ENCODE measurements at places on chromosomes 5 and 9.

DNA sequence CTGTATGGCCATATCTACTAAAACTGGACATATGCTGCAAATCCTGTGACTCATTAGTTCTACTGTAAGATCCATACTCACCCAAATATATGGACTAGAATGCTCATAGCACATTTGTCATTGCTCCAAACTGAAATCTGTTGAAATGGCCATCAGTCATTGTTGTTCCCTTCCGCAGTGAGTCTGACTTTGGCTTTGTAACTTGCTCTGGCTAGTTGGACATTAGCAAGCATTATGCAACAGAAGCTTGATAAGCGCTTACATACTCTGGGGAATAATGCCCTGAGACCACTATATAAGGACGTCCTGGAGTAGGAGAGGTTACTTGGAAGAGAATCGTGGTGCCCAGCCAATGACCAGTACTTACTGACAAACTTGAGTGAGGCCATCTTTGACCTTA lies 9.0 kb downstream of the KIAA1958 start:
- DNase-seq = no peak

GRCh38 chr5:3103262-3103811 lies 351.9 kb upstream of the IRX2 start:
- DNase-seq = no peak

GRCh38 chr9:133612816-133613215 lies 3.6 kb upstream of the FAM163B start:
- DNase-seq = no peak

- DNase-seq = no peak
Measured at GRCh38 chr9:91711755-91712601, 238.1 kb downstream of the ROR2 start.

DNA sequence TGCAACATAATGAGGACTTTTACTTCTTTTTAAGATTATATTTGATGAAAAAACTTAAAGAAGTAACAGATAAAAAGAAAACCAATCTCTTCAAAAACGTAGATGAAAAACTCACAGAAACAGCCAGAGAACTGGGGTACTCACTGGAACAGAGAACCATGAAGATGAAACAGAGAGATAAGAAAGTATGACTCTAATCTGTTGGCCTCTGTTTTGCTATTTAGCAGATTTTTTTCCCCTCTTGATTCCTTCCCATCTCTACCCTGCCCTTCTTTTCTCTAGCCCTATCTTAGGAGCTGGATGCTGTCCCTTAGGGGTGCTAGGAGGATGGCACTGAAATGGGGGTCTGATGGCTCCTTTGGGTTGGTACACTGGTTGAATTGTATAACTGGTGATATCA lies 97.5 kb upstream of the FREM1 start:
- DNase-seq = no peak

- no peak for DNase-seq
Measured at GRCh38 chr5:90191352-90192045, 218.1 kb downstream of the CETN3 start.

- DNase-seq = peak; percentile 52
Measured at GRCh38 chr5:39072925-39073766, 1.1 kb downstream of the RICTOR start.

GRCh38 chr9:113957351-113957750 lies 81.2 kb downstream of the ZNF618 start:
- DNase-seq = no peak

DNA sequence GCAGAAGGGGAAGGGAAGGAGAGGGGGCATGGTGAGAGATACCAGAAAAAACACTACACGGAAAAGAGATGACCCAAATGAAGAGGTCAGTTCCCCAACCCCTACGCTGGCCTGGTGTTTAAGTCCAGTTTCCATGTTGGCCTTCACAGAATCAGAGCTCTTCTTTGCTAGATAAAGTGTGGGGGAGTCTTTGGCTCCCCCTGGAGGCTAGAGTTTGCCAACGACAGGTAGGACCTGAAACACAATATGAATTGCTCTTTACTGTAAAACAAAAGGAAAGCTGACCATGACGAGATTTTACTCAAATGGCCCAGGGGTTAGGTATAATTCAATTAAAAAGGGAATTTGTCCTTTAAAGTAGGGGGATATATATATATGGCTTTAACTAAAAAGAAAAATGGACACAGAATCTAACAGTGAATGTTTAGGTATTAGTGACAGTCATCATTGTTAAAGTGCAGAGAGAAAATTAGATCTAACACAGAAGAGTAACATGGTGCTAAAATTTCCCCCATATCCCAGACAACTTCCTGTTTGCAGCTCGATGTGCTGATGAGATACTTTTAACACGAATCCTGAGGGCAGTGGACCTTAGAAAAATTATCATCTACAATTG lies 92.0 kb downstream of the SV2C start:
- peak; percentile 78 for DNase-seq

DNA sequence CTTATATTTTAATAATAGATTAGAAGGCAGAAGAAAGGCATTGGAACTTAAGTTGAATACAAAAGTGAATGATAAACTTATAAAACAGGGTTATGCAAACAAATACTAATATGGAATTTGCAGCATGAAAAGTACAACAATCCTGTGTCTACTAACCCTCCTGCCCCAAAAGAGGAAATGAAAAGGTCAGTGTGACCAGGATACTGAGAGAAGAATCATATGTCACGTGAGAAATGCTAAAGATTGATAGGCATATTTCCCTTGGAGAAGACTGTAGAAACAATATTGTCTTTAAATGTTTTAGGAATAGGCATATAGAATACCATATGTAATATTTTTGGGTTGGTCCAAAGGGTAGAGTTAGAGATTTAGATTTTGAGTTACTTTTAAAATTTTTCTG lies 3.8 kb downstream of the WDR36 start:
- no peak for DNase-seq

DNA sequence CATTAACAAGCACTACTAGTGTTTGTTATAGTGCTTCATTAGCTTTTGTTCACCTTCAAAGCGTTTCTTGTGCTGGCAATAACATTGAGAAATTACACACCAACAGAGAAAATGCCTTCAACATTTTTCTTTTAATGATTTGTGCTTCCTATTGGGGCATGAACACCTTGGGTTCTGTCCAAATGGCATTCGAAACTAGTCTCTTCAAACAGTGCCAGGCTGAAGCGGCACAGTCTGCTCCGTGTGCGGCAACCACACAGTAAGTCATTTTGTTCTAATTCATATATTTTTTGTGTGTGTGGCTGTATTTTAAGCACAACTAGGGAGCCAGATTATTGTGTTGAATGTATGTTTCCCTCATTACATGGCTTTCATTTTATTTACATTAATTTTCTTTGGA lies 414.7 kb upstream of the SGCD start:
- no peak for DNase-seq

DNA sequence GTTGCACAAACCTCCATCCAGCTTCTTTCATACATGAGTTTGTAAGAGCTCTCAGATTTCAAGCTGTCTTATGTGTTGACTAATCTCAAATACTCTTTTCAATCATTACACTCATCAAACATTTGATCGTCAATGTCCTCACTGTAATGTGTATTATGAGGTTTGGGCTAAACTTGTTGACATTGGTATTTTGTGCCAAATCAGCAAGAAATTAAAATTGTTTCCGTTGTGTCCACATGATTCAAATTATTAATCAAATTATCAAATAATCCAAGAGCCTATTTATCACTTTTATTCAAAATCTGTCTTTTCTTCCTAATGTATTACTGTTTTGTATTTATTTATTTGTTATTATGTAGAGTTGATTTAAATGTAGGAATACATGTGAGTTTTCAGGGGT lies 283.4 kb downstream of the GAS1 start:
- no peak for DNase-seq

- no peak for DNase-seq
Measured at GRCh38 chr5:174777583-174777982, 53.2 kb downstream of the MSX2 start.

DNA sequence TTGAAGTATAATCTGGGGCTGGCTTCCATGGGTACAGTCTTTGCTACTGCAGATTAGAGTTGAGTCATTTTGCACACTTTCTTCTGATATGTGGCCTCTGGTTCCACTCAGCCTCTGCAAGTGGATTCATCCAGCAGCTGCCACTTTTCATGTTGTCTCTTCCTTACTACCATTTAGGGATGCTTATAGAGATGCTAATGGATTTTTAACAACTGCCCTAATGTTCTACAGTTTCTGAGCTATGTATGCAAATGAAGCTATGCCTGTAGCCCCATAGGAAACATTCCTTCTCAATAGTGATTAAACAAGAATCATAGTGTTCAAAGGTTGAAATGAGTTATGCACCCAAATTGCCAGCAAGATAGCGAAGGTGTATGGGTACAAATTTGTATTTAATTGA lies 456.0 kb upstream of the ITGA1 start:
- DNase-seq = no peak

- DNase-seq = no peak
Measured at GRCh38 chr5:93794954-93795353, 53.6 kb upstream of the POU5F2 start.

- DNase-seq = peak; percentile 46
Measured at GRCh38 chr9:89593727-89594427, 10.9 kb upstream of the GADD45G start.

- no peak for DNase-seq
Measured at GRCh38 chr5:35855187-35855586, 1.5 kb upstream of the IL7R start.

- no peak for DNase-seq
Measured at GRCh38 chr5:175567954-175568353, 89.6 kb downstream of the SFXN1 start.

GRCh38 chr5:109935833-109936490 lies 246.2 kb downstream of the MAN2A1 start:
- no peak for DNase-seq

DNA sequence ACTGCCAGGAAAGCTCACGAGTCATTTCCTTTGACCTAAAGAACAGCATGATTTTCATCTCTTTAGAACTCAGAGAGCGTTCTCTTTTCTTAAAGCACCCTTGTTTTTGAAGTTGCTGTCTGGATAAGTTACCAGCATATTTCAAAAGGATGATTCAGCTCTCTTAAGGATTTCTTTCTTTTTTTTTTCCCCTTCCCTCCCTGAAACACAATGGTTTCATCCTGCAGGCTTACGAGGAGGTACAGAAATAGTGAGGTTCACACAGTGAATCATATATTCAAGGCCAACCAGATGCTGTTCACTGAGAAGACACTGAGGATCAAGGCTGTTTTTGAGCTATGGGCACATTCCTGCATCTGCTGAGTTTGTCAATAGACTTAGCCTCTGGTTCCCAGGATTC lies 257.2 kb downstream of the KIF4B start:
- DNase-seq = no peak

DNA sequence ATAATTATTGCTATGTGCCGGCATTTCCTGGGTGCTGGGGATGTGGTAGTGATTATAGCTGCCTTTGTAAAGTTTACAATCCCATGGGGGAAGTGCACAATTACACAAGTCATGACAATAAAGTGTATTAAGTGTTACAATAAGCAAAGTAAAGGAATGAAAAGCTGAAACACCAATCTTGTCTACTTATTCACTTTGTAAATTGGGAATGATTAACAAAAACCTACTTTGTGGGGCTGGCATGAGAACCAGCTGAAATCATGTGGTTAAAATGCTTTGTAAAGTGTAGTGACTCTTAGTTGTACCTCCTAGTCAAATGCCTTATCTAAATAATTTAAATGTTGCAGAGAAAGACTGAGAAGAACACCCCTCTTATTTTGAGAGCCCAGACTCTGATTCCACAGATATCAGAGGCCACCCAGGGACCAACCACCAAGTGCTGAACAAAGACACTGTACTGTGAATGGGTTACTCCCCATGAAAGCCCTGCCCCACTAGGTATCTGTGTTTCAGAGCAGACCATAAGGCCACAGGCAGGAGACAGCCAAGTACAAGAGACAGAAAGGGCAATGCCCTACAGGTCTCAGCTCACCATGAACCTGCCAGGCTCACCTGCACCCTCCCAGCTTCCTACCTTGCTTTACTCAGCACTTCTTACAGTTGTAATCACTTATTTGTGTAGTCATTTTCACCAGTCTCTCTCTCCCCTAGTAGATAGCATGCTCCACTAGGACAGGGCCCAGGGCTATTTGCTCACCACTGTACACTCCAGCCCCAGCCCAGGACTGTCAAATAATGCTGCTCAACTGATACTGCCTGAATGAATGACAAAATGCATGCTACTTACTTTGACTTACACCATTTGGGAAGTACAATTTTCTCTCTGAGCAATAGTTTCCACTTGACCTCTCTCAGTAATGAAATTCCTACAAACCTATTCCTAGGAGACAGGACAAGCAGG lies 101.6 kb upstream of the APC start:
- DNase-seq = no peak

GRCh38 chr5:27473307-27474046 lies 435.1 kb upstream of the CDH9 start:
- DNase-seq = no peak

GRCh38 chr9:118993965-118994364 lies 375.3 kb downstream of the BRINP1 start:
- DNase-seq = no peak

- no peak for DNase-seq
Measured at GRCh38 chr5:36934740-36935356, 58.3 kb downstream of the NIPBL start.

DNA sequence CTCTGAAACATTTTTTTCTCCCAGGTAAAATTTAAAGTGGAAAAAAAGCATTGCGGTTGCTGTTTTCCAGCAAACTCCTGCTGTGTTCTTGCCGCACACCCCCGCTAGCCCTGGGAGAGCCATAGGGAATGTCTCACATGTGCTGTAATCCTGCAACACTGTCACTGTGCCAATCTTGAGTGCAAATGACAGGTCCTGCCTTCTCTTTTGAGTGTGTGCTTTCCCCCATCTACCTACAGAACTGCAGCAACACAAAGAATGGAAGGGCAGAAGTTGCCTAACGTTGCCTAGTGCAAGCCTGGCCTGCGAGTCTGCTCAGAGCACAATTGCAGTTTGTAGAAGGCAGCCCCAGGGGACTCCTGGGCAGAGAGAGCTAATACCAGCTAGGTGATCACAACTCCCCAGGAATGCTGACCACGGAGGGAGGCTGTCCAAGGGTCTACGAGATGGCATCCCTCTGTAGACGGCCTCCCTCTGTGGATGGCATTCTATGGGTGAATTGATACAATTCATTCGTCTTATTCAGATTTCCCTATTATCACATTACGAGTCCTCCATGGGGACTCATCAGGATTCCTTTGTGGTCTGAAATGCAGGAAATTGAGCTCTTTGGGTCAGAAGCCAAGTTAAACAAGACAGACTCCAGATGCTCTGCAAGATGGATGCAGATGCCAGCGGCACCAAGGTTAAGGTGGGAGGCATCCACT lies 172.6 kb upstream of the S1PR3 start:
- no peak for DNase-seq

GRCh38 chr5:122390154-122390553 lies 78.1 kb downstream of the SNCAIP start:
- DNase-seq = no peak
